Fibroblast of mammary gland (primary cell): ENCODE measurements at places on chromosomes 4 and X.

GRCh38 chr4:47533689-47534347 is 48.7 kb downstream of the ATP10D start:
- DNase-seq, result no peak

GRCh38 chrX:108439426-108439942 is at the start of gene COL4A5:
TSS of gene COL4A5 (plus strand) at chrX:108439838. CDS start at chrX:108440126, 288 bp downstream.
- DNase-seq, result peak; percentile 80

GRCh38 chr4:82802911-82803310 is 4.3 kb upstream of the SCD5 start:
- no peak for DNase-seq

GRCh38 chr4:112379306-112379705 is 82.1 kb downstream of the ALPK1 start:
- DNase-seq, result no peak

DNA sequence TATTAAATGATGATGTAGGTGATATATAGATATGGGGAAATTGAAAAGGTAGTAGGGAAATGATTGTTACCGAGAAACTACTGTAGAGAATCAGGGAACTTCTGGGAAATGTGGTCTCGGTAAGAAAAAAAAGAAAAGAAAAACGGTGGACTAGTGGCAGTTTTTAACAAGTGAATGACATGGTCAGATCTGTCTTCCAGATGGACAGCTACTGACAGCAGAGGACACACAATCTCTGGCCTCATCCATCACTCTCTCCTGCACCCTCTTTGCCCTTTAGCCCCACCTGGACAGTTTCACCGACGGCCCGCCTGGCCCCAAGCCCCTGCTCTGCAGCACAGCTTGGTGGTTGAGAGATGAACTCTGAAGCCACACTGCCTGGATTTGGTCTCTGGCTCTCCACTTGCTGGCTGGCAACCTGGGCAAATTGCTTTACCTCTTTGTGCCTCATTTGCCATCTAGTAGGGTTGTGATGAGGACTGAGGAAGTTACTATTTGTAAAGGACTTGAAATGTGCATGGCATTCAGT is 23.4 kb downstream of the RBM47 start:
- no peak for DNase-seq

GRCh38 chr4:86894455-86894854 is 2.2 kb upstream of the C4orf36 start:
- DNase-seq, result peak; percentile 27

DNA sequence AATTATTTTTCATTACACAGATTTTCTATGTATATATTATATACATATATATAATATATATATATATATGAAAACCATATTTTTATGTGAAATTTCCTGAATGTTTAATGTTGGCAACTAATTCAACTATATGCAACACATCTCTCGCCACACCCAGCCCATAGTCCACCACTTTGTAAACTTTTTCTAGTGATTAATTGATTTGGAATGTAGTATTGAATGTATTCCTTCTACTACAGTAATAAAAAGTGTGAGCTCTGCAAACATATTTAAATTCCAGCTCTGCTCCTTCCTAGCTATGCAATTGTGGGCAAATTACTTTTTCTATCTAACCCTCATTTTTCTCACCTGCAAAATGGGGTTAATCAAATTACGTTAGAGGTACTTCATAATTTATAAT is 187.8 kb downstream of the TEX11 start:
- no peak for DNase-seq

DNA sequence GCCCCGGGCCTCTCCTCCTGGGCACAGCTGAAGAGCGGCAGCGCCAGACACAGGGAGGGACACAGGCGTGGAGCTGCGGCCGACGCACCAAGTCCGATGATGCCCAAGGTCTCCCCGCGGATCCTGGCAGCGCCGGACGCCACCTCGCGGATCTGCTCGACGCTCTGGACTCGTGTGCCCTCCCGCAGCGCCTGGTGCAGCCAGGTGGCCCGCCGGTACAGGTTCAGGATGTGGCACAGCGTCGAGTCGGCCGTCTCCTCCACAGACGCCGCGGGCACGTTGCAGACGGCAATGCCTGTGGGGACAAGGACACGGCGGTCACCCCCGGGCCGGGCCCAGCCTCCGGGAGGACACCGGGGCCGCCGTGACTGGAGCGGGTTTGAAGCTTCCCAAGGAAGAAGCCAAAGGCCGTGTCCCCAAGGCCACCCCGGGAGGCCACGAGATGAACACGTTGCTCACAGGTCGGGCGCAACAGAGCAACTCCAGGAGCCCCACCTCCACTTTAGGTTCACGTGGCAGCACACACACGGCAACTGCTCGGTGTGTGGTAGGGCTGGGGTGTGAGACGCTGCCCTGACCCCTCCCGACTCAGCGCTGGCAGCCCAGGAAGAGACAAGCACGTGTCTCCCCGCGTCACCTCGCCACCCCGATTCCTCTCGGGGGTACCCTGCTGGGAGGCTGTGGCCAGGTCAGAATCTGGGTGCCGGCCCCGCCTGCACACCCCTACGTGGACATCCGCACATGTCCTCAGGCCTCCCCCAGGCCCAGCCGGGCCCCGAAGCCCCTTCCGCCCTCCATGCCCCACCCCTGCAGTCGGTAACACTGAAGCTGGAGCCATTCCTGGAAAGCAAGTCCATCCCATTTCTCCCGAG is 23.4 kb downstream of the CTBP1 start:
- no peak for DNase-seq

GRCh38 chr4:5220028-5220427 is 168.7 kb downstream of the STK32B start:
- DNase-seq, result no peak

DNA sequence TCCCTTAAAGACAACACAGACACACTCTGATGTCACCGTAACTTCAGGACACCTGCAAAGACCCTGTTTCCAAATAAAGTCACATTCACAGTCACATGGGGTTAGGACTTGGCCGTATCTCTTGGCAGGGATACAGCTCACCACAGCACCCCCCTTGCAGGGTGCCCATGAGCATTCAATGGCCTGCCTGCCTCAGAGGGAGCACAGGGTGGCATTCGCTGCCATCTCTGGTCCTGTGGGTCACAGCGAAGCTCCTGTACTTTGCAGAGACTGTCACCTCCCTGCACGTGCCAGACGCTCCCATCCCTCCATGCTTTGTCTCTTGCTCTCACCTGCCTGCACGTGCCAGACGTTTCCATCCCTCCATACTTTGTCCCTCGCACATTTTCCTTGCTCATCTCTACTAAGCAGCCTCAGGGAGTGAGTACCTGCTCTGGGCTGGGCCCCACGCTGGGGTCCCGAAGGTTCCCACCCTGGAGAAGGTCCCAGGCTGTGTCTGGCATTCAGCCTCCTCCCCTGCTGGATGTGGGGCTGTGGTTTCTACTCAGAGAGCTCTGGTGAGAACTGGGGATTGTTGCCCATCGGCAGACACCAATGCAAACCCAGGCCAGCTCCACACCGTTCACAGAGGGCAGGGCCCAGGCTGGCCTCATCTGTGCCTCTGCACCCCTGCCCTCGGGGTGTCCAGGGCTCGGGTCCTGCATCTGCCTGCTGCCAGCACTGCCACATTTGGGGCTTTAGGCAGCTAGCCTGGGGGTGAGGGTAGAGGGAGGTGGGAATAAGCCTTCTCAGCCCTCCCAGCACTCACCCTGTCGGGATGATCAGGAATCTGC is 15.8 kb downstream of the HTRA3 start:
- no peak for DNase-seq

DNA sequence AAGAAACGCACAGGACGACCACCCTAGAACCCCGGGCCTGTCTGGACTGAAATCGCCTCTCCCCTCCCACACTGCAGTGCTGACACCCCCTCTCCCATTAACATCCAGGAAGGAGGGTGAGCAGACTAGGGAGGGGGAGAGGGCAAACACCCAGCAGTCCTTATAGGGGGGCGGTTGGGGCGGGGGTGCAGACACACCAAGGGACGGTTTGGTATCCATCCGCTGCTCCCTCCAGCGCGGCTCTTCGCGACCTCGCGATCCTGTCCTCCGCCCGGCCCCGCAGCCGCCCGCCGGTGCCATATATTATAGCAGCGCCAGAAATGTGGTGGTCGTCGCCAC is 411 bp upstream of the GPRASP1 start:
- DNase-seq, result peak; percentile 4

DNA sequence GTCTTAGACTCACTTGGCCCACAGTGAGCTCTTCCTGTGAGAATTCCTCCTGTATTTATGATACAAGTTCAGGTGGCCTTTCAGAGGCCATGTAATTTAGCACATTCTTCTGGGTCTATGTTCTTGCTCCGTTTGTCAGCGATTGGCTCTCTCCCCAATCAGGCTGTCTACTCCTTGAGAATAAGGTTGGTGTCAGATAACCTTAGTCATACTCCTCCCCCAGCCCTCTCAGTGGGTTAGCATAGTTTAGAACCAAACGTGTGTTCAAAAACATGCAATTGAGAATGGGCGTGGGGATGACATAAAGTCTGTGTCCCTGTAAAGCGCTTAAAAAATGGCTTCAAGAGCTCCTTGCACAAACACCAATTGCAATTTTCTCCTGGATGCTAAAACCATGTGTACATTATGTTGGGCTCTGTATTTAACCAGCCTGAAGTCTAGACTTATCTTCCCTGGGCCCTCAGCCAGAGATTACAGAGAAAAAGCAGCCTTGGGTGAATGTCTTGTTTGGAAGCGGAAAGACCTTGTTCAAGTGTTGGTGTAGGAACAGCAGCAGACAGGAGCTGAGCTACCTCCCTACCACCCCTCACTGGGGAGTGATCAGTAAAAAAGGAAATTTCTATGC is 9.9 kb upstream of the CT47C1 start:
- DNase-seq, result peak; percentile 45

- no peak for DNase-seq
Measured at GRCh38 chr4:156242390-156242789, 288.7 kb upstream of the CTSO start.

DNA sequence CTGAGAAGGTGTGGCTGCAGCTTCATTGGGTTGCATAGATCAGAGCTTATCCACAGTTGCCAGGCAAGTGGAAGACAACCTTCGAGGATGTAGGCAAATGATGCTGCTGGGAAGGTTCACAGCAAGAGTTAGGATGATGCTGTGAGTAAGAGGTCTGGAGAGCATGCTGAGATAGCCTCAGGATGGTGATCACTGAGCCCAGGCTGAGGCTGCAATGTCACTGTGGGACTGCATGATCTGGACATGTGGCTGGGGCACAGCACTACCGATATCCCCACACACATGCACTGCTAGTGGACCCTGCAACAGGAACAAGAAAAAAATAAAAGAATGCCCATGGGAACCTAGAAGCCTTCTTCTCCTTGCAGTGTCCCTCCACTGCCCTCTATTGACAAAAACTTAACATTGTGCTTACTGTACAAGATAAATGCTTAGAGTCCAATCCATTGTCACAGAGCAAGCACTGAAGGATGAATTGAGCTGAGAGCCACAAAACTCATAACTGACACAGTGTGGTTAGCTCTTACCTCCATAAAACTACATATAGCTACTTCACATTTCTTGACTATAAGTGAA is 105.6 kb downstream of the CNKSR2 start:
- peak; percentile 67 for DNase-seq

GRCh38 chrX:150621652-150622051 is 53.2 kb downstream of the MTM1 start:
- no peak for DNase-seq

DNA sequence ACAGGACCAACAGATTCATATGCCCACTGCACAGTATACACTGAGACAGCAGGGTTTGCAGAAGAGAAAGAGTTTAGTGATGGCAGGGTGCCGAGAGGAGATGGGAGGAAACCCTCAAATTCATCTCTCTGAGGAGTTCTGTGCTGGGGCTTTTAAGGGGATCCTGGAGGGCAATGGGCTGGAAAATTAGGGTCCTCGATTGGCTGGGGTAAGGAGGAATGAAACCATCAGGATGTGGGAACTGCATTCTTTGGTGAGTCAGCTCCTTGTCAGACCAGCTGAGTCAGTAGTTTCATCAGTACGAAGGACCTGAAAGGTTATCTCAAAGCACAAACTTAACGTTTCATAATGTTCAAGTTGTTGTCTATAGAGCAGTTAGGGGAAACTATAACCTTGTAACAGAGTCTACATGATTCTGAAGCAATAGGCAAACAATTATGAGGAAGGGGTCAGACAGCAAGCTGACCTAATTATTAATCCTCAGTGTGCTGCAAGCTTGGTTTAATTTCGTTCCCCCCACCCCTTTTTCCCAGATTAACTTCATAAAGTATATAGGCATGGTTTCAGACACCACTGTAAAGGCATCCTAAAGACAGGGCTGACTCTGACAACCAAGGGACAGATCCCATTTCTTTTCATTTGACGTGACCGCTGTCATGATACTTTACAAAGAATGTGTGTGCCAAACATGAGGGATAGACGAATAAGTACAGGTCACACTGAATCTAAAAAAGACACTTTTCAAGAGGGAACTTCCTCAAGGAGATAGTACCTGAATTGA is 1.5 kb upstream of the MSMO1 start:
- DNase-seq, result peak; percentile 93

- peak; percentile 78 for DNase-seq
Measured at GRCh38 chrX:47743504-47743903, 84.5 kb upstream of the UXT start.

GRCh38 chr4:30725562-30725961 is 5.4 kb downstream of the PCDH7 start:
- no peak for DNase-seq

DNA sequence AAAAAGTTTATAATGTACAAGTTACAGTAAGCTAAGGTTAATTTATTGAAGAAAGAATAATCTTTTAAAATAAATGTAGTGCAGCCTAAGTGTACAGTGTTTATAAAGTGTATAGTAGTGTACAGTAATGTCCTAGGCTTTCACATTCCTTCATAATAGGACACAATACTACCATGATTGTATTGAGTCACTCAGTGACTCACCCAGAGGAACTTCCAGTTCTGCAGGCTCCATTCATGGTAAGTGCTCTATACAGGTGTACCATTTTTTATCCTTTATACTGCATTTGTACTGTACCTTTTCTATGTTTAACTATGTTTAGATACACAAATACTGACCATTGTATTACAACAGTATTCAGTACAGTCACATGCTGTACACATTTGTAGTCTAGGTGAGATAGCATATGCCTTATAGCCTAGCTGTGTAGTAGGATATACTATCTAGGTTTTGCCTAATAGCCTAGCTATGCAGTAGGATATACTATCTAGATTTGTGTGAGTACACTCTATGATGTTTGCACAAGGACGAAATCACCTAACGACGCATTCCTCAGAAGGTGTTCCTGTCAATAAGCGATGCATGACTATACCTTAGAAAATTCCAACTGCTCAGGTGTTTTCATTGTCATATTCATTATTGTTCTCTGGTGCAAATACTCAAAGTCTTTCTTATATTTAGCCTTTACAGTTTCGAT is 5.5 kb upstream of the TMEM255A start:
- DNase-seq, result peak; percentile 42

DNA sequence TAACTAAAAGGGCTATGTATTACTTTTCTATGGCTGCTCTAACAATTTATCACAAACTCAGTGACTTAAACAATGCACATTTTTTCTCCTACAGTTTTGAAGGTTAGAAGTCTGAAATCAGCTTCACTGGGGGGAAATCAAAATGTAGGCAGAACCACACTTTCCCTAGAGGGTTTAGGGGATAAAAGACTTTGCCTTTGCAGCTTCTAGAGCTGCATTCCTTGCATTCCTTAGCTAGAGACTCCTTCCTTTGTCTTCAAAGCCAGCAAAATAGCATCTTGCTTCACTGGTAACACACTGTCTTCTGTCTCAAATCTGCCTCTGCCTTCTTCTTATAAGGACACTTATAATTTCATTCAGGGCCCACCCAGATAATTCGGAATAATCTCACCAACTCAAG is 152.4 kb upstream of the SPIN4 start:
- peak; percentile 20 for DNase-seq
